Activated CD4-positive, alpha-beta memory T cell treated with anti-CD3 and anti-CD28 coated beads, Interleukin-2, amount 10 ng/mL, durations not matched to agents 7 days and 5 days (primary cell): ENCODE measurements at places on chromosomes 7 and 10. TPM values are rescaled to one million over a fixed set of nuclear protein-coding genes. Genes with fewer than 3 reads are reported as not detected.

Gene MMRN2
- not detected for total RNA-seq

Gene C10orf53
- total RNA-seq: not detected

Gene BICC1
- 0.08 TPM for total RNA-seq

Gene ASAH2
- 2.1 TPM for total RNA-seq

Gene LIPM
- total RNA-seq: not detected

Gene SOSTDC1
- not detected for total RNA-seq

Gene FBXW4
- 36.8 TPM for total RNA-seq
